Fibroblast of skin of left quadriceps (primary cell): ENCODE measurements at places on chromosomes 6 and 20.

DNA sequence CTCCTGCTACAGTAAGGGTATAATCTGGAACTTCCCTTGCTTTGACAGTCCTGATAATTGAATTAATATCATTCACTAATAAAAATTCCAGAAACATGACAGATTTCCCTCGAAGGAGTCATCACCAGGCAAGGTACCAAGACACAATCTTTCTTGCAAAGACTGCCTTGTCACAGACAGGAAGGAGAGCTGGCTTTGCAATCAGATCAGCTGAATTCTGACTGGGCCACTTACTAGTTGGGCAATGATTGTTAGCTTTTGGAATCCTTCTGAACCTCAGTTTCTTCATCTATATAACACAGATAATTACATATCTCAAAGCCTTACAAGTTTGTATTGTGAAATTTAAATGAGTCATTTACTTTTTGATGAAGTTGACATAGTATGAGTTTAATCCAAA, 344.2 kb downstream of the RFPL4B start:
- DNase-seq: peak; percentile 85

DNA sequence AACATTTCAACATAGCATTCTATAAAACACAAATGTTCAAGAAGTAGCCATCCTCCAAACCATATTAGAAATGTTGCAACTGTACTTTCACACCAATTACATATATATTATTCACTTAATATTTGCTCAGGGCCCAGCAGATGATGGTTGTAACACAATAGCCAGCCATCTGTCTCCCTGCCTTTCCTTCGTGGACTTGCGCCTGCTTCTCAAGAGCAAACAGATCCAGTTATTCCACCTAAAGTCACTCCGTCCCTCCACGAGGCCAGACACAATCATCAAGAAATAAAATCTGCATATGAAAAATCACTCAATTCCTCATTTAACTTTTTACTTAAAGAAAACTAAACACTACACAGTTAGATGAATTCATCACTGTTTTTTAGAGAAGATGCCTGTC, 160.4 kb downstream of the RALGAPA2 start:
- no peak for DNase-seq

DNA sequence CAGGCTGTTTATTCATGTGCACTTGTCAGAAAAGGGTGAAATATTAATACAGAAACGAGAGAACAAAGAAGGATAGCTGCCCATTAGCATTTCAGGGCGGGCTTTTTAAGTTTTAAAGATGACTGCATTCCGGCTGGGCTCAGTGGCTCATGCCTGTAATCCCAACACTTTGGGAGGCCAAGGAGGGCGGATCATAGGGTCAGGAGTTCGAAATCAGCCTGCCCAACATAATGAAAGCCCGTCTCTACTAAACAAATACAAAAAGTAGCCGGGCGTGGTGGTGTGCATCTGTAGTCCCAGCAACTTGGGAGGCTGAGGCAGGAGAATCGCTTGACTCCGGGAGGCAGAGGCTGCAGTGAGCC, 130.5 kb downstream of the HFE start:
- no peak for DNase-seq

DNA sequence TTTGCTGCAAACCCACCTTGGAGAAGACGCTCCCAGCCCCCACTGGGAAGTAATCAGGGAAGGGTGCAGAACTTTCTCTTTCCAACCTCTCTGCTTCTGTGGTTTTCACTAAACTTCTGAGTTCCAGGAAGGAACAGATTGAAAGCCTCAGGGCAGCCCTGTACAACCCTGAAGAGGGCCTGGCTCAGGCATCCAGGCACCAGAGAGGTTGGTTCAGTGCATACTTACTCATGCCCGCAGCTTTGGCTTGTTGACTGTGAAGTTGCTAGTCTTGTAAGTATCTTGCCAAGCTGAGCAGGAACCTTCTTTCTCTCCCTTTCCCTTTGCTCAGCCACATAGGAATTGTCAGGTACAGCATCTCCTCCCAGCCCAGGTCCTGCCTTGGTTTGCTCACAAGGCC, 272.2 kb upstream of the FOXQ1 start:
- DNase-seq: no peak

DNA sequence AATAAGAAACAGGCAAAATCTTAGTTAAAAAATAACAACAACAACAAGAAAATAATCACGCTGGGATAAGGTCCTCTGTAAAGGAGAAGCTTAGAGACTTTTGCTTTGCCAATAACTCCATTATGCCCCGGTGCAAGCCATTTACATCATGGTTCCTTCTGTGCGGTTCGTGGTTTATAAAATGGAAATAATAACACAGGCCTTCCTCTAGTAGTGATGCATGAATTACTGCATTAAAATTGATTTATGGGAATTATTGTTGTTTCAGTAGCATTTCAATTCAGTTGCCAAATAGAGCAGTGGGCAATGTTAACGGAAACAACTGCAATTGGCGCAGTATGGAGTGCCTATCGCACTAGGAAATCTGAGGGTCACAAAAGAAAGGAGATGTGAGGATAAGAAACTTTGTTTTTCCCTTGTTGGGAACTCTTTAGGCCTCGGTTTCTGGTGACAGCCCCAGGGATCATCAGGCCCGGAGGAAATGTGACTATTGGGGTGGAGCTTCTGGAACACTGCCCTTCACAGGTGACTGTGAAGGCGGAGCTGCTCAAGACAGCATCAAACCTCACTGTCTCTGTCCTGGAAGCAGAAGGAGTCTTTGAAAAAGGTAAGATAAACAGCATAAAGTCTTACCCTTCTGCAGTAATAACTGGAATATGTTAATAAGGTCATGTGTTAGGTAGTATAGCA, 1.1 kb downstream of the CD109 start:
- no peak for DNase-seq

GRCh38 chr20:51352791-51353190, 189.7 kb downstream of the NFATC2 start:
- no peak for DNase-seq

DNA sequence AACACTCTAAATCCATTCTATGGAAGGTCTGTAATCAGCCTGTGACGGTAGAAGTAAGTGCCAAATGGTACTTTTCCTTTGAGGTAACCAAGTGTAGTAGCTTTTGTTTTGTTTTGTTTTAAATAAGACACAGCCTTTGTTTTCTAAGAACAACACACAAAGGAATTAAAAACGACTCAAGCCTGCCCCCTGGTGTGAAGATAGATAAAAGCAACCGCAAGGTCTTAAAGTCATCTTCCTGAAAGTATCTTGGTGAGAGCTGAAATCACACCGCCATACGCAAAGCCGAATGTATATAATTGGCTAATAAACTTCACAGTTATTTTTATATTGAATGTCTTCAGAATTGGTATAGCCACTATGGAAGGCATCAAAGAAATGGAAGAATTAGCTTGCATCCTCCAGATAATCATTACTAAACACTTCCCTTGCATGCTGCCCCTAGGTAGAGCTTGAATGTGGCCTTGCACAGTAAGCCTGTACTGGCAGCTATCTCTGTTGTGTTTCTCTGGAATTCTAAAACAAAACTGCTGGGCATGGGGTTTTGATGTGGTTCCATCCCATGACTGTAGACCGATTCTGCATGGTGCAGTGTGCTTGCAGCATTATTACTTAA, 95.6 kb downstream of the LAMP5 start:
- DNase-seq: peak; percentile 52

GRCh38 chr6:1415416-1416063, 26.2 kb downstream of the FOXF2 start:
- no peak for DNase-seq

- DNase-seq: no peak
Observed at GRCh38 chr6:15183979-15184378, 61.9 kb upstream of the JARID2 start.

- no peak for DNase-seq
Observed at GRCh38 chr6:21824431-21825177, 231.1 kb downstream of the SOX4 start.

DNA sequence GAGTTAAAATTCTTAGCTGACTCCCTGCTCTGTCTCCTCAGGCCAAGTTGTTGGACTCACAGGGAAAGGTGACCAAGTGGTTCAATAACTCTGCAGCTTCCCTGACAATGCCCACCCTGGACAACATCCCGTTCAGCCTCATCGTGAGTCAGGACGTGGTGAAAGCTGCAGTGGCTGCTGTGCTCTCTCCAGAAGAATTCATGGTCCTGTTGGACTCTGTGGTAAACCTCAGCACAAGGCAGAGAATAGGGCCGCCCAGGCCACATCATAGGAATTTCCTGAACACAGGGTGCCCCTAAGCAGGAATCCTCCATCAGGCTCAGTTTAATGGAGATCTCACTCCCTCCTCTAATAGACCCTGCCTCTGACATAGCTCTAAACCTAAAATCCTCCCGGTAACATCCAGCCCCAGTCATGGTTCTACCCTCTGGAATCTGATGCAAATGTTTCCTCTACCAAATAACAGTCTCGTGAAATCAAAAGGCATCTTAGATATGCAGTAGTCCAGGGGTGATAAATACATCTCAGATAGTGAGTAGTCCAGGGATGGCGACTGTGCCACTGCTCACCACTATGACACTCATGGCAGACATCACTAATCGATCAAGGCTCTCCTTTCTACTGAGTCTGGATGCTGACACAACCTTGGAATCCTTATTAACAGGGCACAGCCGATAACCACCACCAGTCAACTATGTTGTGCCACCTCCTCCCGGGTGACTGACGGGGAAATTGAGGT, 18.3 kb downstream of the BPIFB1 start:
- DNase-seq: no peak

DNA sequence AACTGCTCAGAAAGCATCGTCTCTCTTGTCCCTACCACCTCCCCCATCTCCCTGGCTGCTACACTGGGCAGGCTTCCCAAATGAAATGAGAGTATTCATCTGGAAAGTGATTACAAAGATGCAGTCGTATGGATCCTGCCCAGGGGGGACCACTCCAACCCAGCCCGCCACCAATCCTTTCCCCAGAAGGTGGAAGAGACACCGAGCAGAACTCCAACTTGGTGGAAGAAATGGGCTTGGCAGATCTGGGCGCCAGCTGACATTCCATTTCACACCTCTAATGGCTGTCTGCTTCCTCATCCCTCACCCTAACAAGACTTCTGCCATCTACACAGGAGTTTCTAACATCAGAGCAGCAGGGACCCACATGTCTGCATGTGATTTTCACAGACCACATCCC, 12.7 kb downstream of the PKHD1 start:
- DNase-seq: no peak

DNA sequence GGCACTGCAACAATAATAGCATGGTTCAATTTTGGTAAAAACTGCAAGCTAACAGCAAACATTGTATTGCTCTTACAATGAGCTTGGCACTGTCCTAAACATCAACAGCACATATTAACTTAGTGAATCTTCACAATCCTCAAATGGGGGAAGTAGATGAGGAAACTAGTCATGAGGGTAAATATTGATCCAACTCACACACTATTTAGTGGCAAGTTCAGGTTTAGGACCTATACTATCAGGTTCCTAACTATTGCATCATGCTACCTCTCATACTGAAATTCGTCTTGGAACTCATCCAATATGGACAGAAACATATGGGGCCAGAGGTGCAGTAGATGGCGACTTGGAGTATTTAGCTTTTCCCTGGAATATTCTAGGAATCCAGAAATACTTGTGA, 34.2 kb downstream of the FKBP1C start:
- DNase-seq: no peak
